ENCODE measurements at places on chromosomes 13 and 19. TPM values are rescaled to one million over a fixed set of nuclear protein-coding genes. Genes with fewer than 3 reads are reported as not detected.

- H3K36me3 ChIP-seq: no peaks in the 10 kb centered on the region
- no peak overlapping the region for H3K27ac ChIP-seq
- no peaks in the 10 kb centered on the region for H3K4me1 ChIP-seq
- no peaks in the 10 kb centered on the region for H3K27me3 ChIP-seq
These were observed 70.5 kb upstream of the CSNK1A1L start for GRCh38 chr13:37175996-37176395.

DNA sequence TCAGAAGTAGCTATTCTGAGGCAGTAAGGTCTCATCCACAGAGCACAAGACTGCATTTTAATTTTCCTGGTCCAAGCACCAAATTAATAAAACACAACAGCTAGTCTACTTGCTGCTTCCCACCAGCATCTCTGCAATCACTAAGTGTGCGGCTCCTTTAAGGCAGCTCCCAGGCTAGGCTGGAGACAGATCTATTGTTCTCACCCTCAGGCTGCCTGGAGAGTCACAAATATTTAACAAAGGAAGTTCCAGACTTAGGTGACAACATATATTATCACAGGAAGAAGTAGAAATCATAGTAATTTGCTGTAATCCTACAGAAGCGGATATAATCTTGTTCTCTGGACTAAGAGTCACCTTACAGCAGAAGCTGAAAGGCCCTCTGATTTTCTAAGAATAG is 2.2 kb upstream of the EID2 start:
- peaks cover 25% of the 10 kb centered on the region for H3K4me1 ChIP-seq
- peak overlapping the region; percentile 69 for H3K27ac ChIP-seq
- H3K27me3 ChIP-seq: peaks cover 8% of the 10 kb centered on the region

DNA sequence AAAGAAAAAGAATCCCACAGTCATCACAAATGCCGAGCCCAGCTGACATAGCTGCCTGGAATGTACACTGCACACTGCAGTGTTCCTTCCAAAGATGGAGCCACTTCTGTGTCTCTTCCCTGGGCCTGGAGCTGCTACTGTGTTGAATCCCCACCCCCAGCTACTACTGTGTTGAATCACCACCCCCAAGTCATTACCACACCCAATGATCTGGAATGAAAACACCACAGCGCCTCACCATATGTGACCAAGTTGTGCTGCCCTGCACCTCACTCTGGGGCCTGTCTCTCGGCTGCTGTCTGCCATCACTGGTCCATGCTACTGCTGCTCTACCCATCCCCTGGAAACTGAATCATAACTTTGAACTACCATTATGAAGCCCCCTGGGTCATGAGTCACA is 861.2 kb downstream of the UQCRFS1 start:
- H3K4me3 ChIP-seq: no peak overlapping the region
- no peak overlapping the region for H3K27ac ChIP-seq
- no peak for DNase-seq
- no peaks in the 10 kb centered on the region for H3K36me3 ChIP-seq
- no peaks in the 10 kb centered on the region for H3K4me1 ChIP-seq

DNA sequence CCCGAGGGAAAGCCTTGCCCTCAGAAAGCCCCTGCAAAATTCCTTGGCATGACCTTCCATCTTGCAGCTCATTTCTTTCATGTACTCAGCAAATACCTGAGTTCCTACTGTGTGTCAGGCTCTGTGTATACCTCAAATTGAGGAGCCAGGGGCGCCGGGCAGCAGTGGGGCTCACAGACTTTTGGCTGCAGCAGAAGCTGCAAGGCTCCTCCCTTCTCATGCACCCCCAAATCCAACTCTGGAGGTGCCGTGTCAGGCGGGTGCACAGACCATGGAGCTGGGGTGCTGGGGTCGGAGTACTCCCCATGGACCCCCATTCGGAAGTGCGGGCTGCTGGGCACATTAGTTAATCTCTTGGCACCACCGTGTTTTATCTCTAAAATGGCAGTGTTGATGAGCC is 72.3 kb downstream of the COL4A2 start:
- peaks cover 40% of the 10 kb centered on the region for H3K4me1 ChIP-seq
- DNase-seq: no peak
- no peak overlapping the region for H3K27ac ChIP-seq
- H3K27me3 ChIP-seq: no peaks in the 10 kb centered on the region
- H3K36me3 ChIP-seq: peaks cover 2% of the 10 kb centered on the region
- H3K4me3 ChIP-seq: no peak overlapping the region

DNA sequence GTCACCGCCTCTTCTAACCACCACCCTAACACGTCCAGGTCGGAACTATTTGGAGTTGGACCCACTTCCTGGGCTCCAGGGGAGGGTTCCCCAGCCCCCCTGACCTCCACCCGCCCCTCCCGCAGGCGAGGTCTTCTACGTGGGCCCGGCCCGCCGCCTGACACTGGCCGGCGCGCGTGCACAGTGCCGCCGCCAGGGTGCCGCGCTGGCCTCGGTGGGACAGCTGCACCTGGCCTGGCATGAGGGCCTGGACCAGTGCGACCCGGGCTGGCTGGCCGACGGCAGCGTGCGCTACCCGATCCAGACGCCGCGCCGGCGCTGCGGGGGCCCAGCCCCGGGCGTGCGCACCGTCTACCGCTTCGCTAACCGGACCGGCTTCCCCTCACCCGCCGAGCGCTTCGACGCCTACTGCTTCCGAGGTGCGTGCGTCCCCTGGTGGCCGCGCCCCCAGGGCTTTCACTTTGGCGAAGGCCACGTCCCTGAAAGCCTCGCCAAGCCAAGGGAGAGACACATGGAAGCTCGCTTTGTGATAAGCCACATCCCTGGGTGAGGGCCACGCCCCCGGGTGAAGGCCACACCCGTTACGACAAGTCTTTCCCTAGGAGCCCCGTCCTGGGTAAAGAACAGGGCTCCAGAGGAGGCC is 13.2 kb downstream of the NCAN start:
- DNase-seq: peak; percentile 35
- H3K4me3 ChIP-seq: no peak overlapping the region
- H3K4me1 ChIP-seq: no peaks in the 10 kb centered on the region
- no peaks in the 10 kb centered on the region for H3K36me3 ChIP-seq

DNA sequence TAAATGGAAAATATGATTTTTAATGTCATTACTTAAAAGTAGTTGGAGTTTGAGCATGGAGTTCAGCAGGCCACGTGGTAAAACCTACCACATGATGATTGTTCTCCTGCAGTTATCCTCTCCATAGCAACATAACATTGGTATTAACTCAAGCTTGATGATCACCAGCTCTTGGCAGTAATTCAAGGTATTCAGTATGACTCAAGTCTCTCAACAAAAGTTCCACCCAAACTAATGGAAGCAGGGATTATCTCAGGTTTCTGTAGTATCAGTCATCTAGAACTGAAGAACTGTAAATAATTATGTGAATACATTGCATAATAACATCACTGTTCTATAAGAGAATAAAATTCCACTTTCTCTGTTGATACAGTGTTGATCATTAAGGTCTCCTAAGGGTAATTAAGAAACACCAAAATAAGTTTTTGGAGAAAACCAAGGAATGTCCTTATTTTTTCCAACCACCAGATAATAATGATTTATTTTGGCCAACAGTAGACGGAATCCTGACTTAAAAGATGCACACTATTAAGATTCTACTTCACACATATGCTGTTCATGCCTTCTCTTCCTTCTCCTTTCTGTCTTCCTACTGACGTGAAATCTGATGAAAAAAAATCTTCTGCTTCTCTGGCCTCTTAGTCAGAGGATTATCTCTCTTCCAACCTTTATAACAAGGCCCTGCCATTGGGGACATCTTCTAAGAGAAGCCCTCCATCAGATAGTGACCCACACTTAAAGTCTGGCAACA is 1092.3 kb downstream of the EFNB2 start:
- peaks cover 24% of the 10 kb centered on the region for H3K4me1 ChIP-seq
- peak; percentile 93 for DNase-seq
- H3K27me3 ChIP-seq: no peaks in the 10 kb centered on the region

The P2RY11 gene
- polyA plus RNA-seq: 5.4 TPM

Measured in endothelial cell of umbilical vein (primary cell).